ENCODE measurements at places on chromosomes 1 and 21. TPM values are rescaled to one million over a fixed set of nuclear protein-coding genes. Genes with fewer than 3 reads are reported as not detected.

The AQP10 gene
- 4.5 TPM for polyA plus RNA-seq

DNA sequence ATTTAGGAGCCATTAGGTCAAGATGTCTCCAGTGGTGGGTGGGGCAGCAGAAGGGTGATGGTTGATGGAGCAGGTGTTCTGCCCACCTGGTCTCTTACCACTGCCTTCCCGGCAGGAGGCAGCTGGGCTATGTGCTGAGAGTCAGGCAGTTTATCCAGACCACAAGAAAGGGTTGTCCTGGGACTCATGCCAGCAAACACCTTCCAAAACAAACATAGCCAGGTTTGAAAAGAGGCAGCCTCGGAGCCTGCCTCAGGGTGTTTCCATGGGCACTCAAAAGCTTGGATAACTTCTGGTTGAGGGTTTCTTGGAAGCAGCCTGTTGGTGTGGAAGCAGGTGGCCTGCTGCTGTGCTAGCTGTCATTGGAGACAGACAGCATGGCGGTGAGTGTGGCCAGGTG, 187.2 kb downstream of the PCP4 start:
- no peak for DNase-seq

The CSMD2 gene
- polyA plus RNA-seq = not detected

- no peak for DNase-seq
Observed at GRCh38 chr1:175133673-175134435, 58.7 kb downstream of the KIAA0040 start.

The DCST1 gene
- not detected for polyA plus RNA-seq

The NID1 gene
- polyA plus RNA-seq = not detected

GRCh38 chr1:53625049-53625448, 113.9 kb downstream of the GLIS1 start:
- DNase-seq = no peak

DNA sequence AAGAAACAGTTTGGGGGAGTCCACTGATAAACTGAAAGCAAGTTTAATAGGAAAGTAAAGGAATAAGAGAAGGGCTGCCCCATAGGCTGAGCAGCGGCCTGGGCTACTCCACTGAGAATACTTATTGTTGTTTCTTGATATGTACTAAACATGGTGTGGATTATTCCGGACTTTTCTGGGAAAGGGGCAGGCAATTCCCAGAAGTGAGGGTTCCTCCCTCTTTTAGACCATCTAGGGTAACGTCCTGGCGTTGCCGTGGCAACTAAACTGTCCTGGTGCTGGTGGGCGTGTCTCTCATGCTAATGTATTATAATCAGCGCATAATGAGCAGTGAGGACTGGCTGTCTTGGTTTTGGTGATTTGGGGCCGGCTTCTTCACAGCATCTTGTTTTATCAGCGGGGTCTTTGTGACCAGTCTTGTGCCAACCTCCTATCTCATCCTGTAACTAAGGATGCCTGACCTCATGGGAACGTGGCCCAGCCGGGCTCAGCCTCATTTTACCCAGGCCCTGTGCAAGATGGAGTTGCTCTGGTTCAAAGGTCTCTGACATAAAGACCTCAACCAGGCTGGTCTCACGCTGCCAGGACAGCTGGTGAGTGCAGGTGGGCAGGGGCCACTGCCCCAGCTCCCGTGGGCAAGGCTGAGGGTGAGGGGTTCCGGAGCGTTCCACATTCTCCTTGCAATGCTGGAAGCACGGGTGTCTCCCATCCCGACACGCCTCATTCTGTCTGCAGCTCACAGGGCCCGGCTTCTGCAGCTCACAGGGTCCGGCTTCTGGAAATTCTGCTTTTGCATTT, 19.6 kb upstream of the C1orf159 start:
- peak; percentile 90 for DNase-seq

GRCh38 chr21:38956856-38957571, 151.3 kb downstream of the ETS2 start:
- peak; percentile 23 for DNase-seq

DNA sequence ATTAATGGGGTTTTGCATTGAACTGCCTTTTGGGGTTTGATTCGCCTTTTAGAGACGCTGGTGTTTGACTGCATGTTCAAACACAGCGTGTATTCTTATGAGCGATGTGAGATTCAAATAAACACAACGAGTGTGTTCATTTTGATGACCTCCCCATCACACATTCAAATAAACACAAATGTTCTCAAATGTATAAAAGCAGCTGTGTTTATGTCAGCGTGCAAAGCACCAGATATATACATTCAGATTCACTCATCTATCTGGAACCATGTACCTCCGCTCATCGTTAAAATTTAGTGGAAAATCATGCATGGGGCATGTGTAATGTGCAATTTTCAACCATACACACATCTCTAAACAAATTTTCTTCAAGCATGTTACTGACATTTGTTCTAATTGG, 21.4 kb upstream of the LMO4 start:
- no peak for DNase-seq

The HMGCS2 gene
- not detected for polyA plus RNA-seq

- DNase-seq = no peak
Observed at GRCh38 chr1:33459691-33460090, 12.8 kb upstream of the ZSCAN20 start.

GRCh38 chr1:178613271-178613945, 100.5 kb downstream of the TEX35 start:
- no peak for DNase-seq

GRCh38 chr1:170664093-170664827, at the start of gene PRRX1:
Gene PRRX1 (plus strand): TSS chr1:170664131. CDS start chr1:170664219, 88 bp downstream.
- DNase-seq = no peak

- no peak for DNase-seq
Observed at GRCh38 chr1:177145106-177146070, 19.1 kb downstream of the ASTN1 start.

- no peak for DNase-seq
Observed at GRCh38 chr1:5447503-5447960, 544.7 kb downstream of the NPHP4 start.

- DNase-seq = no peak
Observed at GRCh38 chr1:36729716-36730510, 247.2 kb upstream of the CSF3R start.

- DNase-seq = no peak
Observed at GRCh38 chr1:25128121-25128621, 104.1 kb downstream of the SYF2 start.

The SPATA21 gene
- polyA plus RNA-seq = 0.36 TPM

The C1orf115 gene
- polyA plus RNA-seq = not detected

DNA sequence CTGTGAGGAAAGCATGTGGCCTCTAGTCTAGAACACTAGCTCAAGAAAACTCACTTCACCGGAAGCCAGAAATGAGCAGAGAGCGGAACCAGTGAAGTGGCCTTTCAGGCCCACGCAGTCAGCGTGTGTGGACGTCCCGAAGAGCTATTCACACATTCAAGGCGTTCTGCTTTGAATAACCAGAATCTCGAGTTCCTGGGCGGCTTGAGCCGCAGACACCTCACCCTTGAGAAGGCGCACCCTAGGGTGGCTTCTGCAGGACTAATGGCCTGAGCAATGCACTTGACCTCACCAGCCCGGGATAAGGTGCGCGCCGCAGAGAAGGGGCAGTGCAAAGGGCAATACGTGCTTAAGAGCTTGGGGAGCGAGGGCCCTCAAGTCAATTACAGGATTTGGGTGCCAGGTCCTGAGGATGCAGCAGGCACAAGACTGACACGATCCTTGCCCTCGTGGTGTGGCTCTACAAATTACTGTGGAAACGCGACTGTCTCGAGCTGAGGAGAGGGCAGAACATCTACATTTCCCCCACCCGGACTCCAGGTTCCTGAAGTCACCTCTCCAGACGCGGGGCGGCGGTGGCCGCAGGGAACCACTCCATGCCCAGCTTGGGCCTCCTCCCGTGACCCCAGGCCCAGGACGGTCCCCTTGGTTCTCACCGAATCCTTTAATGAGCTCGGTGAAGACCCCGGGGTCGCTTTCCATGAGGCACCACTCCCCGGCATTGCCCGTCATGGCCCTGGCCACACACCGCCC, 455 bp downstream of the UCHL5 start:
- peak; percentile 51 for DNase-seq

- DNase-seq = no peak
Observed at GRCh38 chr21:25572861-25573310, 34.4 kb downstream of the MRPL39 start.

The MNDA gene
- not detected for polyA plus RNA-seq

GRCh38 chr1:90622666-90623065, 94.4 kb downstream of the BARHL2 start:
- no peak for DNase-seq

- DNase-seq = no peak
Observed at GRCh38 chr1:54112705-54113368, 40.0 kb downstream of the CDCP2 start.

GRCh38 chr1:146031476-146031875, 9.9 kb upstream of the HJV start:
- DNase-seq = no peak

- DNase-seq = no peak
Observed at GRCh38 chr1:235404190-235404589, 37.0 kb downstream of the TBCE start.

DNA sequence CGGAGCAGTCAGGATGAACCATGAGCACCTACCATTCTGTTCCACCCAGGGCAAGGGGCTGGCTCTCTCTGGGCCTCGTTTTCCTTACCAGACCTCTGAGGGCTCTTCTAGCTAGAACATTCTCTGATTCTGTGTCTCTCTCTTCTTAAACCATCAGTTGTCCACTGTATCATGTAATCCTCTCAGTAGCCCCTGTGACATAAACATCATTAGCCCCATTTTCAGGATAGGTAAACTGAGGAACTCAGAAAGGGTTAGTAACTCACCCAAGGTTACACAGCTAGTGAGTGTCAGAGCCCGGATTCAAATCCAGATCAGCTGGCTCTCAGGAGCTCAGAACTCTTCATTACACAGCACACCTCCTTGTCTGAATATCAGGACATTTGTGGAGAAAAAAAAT, 22.8 kb downstream of the IGSF21 start:
- DNase-seq = no peak

DNA sequence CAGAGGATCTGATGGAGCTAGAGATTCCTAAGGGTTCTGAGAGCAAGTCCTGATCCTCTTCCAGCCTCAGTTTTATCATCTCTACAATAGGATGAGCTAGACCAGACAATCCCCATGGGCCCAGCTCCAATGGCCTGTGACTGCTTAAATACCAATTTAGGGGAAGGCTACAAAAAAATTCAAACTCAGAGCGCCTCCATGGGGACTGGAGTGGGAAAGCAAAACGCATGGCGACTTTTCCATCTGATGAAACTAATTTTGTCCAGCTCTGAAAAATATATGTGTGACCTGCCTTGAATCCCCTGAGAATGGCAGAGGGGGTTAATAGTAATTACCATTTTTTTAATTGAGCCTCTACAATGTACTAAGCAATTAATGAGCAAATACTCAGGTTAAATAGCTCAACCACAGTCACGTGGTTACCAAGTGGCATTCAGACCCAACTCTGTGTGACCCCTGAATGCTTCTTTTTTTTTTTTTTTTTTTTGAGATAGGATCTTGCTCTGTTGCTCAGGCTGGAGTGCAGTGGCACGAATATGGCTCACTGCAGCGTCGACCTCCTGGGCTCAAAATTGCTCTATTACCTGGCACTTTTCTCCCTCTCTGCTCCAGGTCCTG, 8.4 kb downstream of the EXTL1 start:
- peak; percentile 72 for DNase-seq

- DNase-seq = no peak
Observed at GRCh38 chr1:30417701-30418046, 305.7 kb downstream of the MATN1 start.

The DEPDC1 gene
- polyA plus RNA-seq = 9.4 TPM

- no peak for DNase-seq
Observed at GRCh38 chr1:91736146-91736714, 149.7 kb downstream of the TGFBR3 start.

DNA sequence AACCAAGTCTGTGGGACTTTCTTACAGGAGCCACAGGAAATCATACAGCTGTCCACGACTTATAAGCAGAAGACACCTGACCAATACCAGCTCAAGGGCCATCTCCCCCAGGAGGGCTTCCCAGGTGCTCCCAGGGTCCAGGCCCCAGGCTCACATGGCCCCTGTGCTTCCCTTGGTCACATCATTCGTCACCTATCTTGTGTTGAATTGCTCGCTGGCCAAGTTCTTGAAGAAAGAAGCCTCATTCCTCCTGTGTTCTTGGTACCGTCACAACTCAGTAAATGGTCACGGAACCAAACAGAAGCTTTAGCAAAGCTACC, 3.0 kb downstream of the NPHP4 start:
- no peak for DNase-seq

GRCh38 chr1:155504207-155504606, 58.4 kb downstream of the ASH1L start:
- peak; percentile 19 for DNase-seq

DNA sequence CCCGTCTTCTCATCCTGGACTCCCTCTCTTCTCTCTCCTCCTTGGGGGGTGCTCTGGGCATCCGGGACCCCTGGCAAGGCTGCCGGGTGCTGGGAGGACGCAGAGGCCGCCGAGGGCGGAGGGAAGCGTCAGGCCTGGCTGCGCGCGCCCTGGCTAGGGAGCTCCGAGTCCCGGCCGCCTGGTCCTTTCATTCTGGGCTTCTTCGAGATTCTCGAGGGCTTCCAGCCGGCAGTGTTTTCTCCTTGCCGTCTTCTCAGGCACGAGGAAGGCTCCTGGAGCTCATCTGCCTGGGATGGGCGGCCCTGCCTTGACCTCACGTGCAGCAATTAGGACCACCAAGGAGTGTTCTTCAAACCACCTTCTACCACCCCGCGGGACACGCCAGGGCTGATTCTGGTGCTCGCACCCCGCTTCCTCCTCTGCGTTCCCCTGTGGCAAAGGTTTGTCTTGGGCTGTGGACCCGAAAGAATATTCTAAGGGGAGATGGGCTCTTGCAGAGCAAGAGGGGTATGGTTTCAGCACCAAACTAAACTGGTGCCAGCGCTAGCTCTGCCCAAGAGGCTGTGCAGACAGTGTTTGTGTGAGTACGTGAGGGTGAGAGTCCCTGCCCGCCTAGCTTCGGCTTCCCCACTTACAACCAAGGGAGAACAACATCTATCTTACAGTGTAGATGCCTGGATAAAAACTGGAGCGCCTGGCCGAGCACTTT, 36.5 kb downstream of the PIK3CD start:
- peak; percentile 33 for DNase-seq

DNA sequence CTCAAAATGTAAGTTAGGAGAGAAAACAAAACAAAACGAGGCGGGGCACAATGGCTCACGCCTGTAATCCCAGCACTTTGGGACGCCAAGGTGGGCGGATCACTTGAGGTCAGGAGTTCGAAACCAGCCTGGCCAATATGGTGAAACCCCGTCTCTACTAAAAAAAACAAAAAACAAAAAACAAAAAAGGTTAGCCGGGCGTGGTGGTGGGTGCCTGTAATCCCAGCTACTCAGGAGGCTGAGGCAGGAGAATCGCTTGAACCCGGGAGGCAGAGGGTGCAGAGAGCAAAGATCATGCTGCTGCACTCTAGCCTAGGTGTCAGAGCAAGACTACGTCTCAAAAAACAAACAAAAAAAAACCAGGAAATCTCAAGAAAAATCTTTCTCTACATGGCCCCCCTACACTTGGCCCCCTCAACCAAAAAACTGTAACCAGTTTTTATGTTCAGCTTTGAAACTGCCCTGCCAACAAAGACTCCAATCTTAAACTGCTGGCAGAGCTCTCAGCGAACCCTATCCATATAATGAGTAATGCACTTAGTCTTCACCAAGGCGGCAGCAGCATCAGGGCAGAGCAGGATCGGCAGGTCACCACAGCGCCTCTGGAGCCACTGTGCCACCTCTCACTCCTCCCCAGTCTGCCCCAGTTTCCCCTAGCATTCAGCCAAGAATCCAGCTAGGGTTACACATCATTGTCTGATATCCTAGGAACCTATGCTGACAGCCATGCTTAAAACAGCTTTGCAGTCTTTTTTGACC, 71.7 kb downstream of the JAK1 start:
- DNase-seq = no peak

The C4BPA gene
- polyA plus RNA-seq = not detected

All from K562 (cell line).